H1 (cell line): ENCODE measurements at places on chromosomes 6 and 20.

DNA sequence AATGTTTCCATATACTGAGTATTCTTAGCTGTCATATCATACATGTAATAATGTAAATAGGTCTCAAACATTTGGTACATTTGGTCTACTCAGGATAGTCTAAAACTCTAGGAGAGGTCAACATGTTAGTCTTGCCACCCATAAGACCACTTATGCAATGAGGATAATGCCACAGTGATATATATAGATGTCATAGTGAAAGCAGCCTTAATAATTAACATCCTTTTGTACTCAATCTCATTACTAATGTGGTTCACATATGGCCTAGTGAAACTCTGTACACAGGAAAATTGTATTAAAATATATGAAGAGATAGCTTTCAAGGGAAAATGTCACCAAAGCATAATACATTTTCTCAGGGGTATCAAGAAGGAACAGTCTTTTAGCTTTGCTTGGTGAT lies 577.9 kb downstream of the TFAP2B start:
- H3K4me1 ChIP-seq: no peaks in the 10 kb centered on the region
- DNase-seq: no peak
- H3K27ac ChIP-seq: no peak overlapping the region
- no peaks in the 10 kb centered on the region for H3K36me3 ChIP-seq
- no peak overlapping the region for H3K4me3 ChIP-seq

DNA sequence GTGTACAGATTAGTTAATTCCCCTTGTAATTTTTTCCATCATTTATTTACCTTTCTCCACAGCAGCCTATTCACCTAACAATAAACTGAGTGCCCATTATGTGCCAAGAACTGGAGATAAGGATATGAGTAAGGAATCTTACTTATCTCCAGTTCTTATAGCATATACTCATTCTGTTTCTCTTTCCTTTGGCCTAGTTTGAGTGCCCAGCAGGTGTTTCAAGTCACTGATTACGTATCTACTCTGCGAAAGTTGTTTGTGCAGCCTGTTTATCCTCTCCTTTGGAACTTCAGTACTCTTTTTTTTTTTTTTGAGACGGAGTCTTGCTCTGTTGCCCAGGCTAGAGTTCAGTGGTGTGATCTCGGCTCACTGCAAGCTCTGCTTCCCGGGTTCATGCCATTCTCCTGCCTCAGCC lies 17.3 kb upstream of the POU5F1 start:
- no peaks in the 10 kb centered on the region for H3K36me3 ChIP-seq
- no peak for DNase-seq
- no peak overlapping the region for H3K27ac ChIP-seq
- no peak overlapping the region for H3K4me3 ChIP-seq

DNA sequence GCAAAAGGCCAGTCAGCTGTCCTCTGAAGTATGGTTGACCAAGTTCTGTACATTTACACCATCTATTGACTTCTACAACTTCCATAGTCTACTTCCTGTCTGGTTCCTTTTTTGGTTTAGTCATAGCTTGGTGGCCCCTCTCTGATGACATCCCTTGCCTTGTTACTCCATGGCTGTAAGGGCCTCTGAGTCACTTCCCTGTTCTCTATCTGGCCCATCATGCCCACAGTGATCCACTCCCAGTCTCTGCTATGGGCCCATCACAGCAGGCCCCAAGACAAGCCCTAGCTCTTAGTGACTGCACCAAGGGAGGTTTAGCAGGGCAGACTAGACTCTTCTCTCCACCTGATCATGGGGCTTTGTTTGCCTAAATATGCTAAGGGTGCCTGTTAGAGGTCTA lies 441.6 kb downstream of the HACE1 start:
- no peak overlapping the region for H3K4me3 ChIP-seq
- H3K36me3 ChIP-seq: no peaks in the 10 kb centered on the region
- no peaks in the 10 kb centered on the region for H3K4me1 ChIP-seq
- H3K27ac ChIP-seq: no peak overlapping the region
- H3K27me3 ChIP-seq: no peaks in the 10 kb centered on the region
- DNase-seq: no peak

DNA sequence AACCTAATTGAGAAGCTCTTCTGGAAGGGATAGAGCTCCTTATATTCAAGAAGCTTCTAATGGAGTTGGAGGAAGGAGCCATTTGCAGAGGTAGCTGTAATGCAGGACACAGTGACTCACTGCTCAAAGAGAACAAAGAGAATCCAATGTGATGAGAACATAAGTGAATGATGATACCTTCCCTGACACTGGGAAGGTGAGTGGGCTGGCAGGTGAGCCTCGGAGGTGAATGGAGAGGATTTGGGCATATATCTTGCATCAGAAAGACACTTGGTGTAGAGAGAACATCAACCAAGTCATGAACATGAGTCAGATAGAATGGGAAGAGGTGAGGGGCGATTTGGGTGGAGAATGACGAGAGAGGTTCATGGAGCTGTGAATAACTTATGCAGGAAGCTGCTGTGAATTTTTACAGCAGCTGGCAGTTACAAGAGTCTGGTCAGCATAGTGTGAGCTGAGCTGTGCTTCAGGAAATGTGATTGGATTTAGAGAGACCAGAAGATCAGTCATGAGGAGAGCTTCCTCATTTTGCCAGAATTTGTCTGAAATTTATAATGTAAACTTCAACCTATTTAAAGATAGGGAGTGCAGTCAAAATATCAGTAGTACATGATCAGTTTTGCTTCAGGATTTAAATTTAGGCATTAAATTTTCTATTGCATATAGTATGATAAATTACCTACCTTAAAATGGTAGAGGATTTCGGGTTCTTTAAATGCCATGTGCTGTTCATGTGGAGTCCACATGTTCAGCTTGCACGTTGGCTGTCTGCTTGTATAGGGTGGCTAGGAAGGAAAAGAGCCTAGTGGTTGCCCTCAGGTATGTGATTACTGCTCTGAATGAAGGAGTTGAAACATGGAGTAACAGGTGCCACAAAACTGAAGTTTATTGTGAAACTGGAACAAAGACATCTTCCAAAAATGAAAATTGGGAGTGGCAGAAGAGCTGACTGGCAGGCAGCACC lies 59.2 kb upstream of the KIF25 start:
- H3K4me3 ChIP-seq: no peak overlapping the region
- peaks cover 20% of the 10 kb centered on the region for H3K36me3 ChIP-seq
- peaks cover 4% of the 10 kb centered on the region for H3K4me1 ChIP-seq
- H3K27ac ChIP-seq: peak overlapping the region; percentile 44; the same call in 1 of the 2 replicates
- no peaks in the 10 kb centered on the region for H3K27me3 ChIP-seq

GRCh38 chr6:106122306-106122918 lies 36.3 kb downstream of the PRDM1 start:
- H3K4me3 ChIP-seq: no peak overlapping the region
- DNase-seq: no peak
- H3K27ac ChIP-seq: no peak overlapping the region
- H3K36me3 ChIP-seq: no peaks in the 10 kb centered on the region
- no peaks in the 10 kb centered on the region for H3K27me3 ChIP-seq

DNA sequence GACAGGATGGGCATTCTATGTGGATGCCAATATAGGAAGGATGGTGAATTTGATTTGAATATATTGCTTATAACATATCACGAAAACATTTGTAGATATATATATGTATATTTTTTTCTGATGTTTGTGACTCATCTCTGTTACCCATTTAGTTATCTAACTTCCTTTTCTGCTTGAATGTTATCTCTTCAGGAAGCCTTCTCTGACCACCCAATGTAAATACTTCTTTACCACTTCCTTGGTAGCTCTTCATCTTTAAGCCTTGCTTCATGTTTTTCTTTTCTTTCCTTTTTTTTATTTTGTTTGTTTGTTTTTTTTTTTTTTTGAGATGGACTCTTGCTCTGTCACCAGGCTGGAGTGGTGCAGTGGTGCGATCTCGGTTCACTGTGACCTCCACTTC lies 260.5 kb upstream of the EPHA7 start:
- no peak overlapping the region for H3K27ac ChIP-seq
- H3K36me3 ChIP-seq: no peaks in the 10 kb centered on the region
- DNase-seq: no peak

DNA sequence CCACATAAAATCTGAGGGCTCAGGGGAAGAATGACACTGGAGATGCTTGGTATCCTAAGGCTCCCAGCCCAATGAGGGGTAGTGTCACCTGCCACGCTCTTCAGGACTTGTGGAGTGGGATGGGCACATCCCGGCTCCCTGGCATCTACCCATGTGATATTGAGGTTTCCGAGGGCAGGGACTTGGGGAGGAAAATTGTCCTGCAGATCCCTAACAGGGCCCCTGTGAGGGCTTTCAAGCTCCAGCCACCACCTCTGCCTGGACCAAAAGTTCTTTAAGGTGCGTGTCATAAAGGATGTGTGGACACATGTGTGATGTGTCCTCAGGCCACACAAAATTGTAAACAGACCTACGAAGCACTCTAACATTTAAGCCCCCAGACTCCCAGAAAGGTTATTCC lies 2.5 kb downstream of the SCML4 start:
- no peaks in the 10 kb centered on the region for H3K36me3 ChIP-seq
- DNase-seq: no peak
- H3K4me3 ChIP-seq: no peak overlapping the region
- no peak overlapping the region for H3K27ac ChIP-seq

DNA sequence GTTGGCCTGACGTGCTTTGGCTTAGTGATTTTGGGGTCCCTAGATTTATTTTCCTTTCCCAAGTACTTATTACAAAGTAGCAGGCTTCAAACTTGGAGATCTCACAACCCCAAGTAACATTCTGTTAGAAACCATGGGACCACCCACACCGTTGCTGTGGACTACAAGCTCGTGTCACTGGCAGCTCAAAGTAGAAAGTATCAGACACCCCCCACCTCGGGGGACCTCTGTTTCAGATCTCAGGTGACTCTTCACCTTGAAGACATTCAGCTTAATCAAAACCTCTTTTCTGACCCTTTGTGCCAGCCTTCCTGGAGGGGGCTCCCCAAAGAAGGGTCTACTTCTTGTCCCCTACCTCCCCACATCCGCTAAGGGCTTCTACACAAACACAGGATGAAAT lies 15.7 kb upstream of the MYT1 start:
- H3K4me3 ChIP-seq: no peak overlapping the region
- H3K36me3 ChIP-seq: no peaks in the 10 kb centered on the region
- peaks cover 14% of the 10 kb centered on the region for H3K4me1 ChIP-seq
- DNase-seq: no peak
- H3K27ac ChIP-seq: no peak overlapping the region

DNA sequence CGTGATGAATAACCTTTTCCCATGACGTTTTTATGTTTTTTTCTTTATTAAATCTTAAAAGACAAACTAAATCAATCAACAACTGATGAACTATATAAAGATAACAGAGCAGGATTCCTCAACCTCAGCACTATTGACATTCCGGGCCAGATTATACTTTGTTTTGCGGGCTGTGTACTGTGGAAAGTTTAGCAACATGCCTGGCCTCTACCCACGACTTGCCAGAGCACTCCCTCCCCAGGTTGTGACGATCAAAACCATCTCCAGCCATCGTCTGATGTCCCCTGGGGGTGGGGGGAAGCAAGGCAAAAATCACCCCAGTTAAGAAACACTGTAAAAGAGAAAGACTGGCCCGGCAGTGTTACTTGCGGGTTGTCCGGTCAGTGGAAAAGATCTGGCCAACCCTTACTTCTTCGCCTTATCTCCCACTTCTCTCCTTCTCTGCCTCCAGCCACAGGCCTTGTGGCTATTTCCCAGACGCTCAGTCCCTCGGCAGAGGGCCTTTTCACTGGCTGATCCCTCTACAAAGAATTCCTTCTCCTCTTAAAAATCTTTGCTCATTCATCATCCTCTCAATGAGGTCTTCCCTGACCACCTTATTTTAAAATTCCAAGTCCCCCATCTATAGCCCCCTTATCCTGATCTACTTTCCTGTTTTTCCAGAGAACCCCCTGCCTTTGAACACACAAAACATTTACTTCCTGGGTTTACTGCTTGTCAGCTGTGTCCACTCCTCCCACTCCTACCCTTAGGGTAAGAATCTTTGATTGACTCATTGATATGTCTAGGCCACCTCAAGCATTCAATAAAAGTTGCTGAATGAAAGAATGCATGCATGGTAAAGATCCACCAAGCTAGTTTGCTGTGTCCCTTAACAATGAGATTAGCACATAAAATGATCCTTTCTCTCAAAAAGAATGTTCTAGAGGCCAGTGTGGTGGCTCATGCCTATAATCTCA lies 14.7 kb upstream of the RAB22A start:
- H3K27ac ChIP-seq: no peak overlapping the region
- no peaks in the 10 kb centered on the region for H3K27me3 ChIP-seq
- peaks cover 2% of the 10 kb centered on the region; the same call in 1 of the 2 replicates for H3K4me1 ChIP-seq
- H3K4me3 ChIP-seq: no peak overlapping the region

- H3K27ac ChIP-seq: no peak overlapping the region; the same call in 1 of the 2 replicates
- no peaks in the 10 kb centered on the region for H3K27me3 ChIP-seq
- no peaks in the 10 kb centered on the region for H3K36me3 ChIP-seq
- H3K4me3 ChIP-seq: no peak overlapping the region
These were observed 784.9 kb downstream of the TENT5A start for GRCh38 chr6:80967609-80968008.

- H3K27ac ChIP-seq: no peak overlapping the region
- no peak overlapping the region for H3K4me3 ChIP-seq
- H3K27me3 ChIP-seq: no peaks in the 10 kb centered on the region
These were observed 70.0 kb upstream of the SHLD1 start for GRCh38 chr20:5680192-5680591.

GRCh38 chr20:3766422-3767109 lies 987 bp downstream of the ADISSP start:
- no peaks in the 10 kb centered on the region for H3K36me3 ChIP-seq
- no peaks in the 10 kb centered on the region for H3K27me3 ChIP-seq
- DNase-seq: no peak
- peak overlapping the region; percentile 74 for H3K4me3 ChIP-seq
- peaks cover 15% of the 10 kb centered on the region; the same call in 1 of the 2 replicates for H3K4me1 ChIP-seq

- H3K27ac ChIP-seq: no peak overlapping the region
- DNase-seq: no peak
- no peak overlapping the region for H3K4me3 ChIP-seq
- H3K36me3 ChIP-seq: no peaks in the 10 kb centered on the region
- no peaks in the 10 kb centered on the region for H3K27me3 ChIP-seq
These were observed 121.6 kb upstream of the RALGAPA2 start for GRCh38 chr20:20834008-20834407.

DNA sequence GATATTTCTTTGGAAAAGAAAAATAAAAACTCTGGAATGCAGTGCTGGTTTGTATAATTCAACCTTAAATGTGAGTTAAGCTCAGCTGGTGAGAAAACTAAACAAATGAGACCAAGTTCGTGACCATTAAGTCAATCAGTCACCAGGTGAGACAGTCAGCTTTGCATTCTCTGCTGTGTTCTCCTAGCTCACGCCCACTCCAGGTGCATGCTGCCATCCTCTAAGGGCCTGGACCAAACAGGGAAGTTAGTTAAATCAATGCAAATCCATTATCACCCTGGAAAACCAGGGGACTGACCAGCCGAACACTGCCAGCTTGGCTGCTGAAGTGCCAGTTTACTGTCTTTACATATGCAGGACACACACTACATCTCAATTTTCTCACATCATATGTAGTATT lies 7.2 kb downstream of the TPBG start:
- peaks cover 9% of the 10 kb centered on the region; the same call in 1 of the 2 replicates for H3K36me3 ChIP-seq
- DNase-seq: no peak
- H3K27ac ChIP-seq: no peak overlapping the region
- H3K4me3 ChIP-seq: no peak overlapping the region

DNA sequence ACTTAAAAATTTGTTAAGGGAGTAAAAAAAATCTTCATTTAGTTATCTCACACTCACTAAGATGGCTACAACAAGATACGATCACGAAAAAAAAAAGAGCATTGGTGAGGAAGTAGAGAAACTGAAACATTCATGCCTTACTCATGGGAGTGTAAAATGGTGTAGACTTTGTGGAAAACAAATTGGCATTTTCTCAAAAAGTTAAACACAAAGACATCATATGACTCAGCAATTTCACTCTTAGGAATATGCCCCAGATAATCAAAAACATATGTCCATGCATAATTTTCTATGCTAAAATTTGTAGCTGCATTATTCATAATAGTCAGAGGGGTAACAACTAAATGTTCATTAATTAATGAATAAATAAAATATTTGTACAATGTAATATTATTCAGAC lies 120.9 kb upstream of the IRAK1BP1 start:
- no peak for DNase-seq
- H3K4me3 ChIP-seq: no peak overlapping the region
- no peak overlapping the region for H3K27ac ChIP-seq
